ENCODE measurements at places on chromosomes 3 and 15.

GRCh38 chr3:33441225-33441976, 1.2 kb upstream of the UBP1 start:
- no peak for DNase-seq

- DNase-seq = no peak
Observed at GRCh38 chr3:134189849-134190248, 60.8 kb downstream of the RYK start.

DNA sequence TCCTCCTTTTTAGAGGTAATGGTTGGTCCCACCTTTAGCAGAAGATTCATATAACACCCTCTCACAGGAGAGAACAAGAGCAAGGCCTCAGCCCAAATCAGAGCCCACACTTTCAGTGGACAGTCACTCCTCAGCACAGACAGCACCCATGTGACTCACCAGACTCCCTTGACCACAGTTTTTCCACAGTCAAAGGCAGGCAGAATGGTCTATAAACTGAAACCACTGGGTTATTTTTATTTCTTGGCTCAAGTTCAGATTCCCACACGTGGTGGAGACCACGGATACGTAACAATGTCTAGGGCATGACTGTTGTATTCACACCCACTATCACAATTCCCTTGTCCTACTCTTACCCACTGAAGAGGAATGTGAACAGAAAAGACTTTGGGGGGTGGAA, 237.8 kb upstream of the UBE2E1 start:
- no peak for DNase-seq

DNA sequence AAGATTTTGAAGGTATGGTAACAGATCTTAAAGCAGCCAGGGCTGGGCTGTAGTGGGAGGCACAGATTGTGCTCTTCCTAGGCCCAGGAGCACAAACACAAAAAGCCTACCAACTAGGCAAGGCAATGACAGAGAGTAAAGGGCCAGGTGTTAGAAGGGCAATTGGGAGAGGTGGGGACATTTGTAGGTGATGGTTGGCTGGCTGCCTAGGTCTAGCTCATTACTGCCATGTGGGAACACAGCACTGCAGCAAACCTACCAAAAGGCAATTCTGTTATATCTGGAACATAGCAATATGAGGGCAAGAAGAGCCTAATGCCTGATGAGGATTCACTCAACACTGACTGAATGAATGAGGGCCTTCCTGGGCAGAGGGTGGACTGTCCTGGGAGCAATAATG, 30.4 kb downstream of the ARHGEF3 start:
- DNase-seq = no peak

- no peak for DNase-seq
Observed at GRCh38 chr15:44813231-44813630, 76.9 kb downstream of the TRIM69 start.

DNA sequence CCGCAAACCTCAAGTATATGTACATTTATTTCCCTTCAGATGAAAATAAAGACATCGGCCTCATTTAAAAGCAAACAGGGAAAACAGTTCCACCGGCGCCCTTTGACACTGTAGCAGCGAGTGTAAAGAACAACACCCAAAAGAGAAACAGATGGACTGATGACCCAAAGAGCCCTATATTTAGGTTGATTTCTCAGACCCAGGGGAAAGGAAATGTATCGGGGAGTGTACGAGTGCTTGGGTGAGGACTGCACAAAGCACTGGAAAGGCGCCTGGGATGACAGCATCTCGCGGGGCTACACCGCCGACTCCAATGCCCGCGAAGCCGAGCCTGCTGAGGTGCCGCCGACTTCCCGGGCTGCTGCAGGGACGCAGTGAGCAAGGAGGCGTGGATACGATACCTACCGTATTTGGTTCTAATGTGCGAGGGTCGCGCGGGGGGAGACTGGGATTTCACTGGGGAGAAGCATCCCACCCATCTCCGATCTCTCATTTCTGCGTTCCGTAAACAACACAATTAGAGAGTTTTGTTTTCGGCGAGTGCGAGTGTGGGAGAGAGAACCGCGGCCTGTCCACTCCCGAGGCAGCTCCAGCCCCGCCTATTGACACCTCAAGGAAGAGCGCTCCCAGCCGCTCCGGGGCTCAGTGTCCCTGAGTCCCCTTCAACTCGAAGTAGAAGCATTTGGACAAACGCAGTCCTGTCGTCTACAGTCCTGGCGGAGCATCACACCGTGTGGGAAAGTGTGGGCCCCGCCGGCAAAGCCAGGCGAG, 2.0 kb downstream of the MECOM start:
- DNase-seq = no peak

DNA sequence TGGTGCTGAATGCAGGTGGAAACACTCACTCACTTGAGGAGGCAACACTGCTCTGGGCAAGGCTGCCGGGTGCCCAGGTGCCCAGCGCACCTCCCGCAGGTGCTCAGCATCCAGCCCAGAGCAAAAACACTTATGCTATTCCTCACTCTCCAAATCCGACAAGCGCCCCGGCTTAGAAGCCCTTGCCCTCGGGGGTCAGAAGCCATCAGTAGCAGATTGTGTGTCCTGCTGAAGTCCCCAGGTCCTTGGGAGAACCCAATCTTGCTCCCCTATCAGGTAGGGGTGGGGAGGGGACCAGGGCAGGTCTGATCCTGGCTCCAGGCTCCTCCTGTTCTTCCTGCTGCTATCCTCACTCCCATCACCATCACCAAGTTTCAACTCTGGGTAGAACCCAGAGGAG, 46.7 kb downstream of the TLE3 start:
- no peak for DNase-seq

DNA sequence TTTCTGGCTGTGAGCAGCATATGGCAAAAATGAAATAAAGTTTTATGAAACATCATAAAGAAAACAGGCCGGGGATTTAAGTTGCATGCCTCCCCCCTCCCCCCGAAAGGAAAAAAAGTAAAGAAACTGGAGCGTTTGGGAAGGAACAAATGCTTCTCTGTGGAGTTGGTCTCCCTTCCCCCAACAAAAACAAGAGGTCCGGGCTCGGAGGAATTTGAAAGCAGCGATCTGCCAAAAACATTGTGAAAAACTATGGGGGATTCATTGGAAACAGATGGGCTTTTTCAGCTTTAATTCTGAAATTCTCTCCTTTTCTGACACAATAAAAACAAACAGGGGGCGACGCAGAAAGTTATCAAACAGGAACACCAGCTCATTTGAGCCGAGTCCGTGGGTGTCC, 17.0 kb downstream of the RGMA start:
- DNase-seq = no peak

GRCh38 chr3:55704521-55704920, 217.4 kb upstream of the WNT5A start:
- no peak for DNase-seq

DNA sequence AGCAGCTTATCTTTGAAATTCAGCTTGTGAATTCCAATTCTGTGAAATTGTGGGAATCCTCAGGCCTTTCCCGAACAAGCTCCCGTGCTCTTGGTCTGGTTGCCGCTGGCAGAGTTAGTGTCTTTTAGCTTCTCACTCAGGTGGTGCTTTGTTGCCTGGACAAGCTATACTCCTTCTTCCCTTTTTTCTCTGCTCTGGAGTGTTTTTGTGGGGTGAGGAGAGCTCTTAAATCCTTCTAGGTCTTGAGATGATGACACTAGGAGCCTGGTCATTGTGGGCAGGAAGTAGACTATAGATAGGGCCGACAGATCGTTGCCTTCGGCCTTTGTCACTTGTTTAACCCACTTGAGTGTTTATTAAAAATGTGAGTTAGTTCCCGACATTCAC, 93.8 kb downstream of the SLCO3A1 start:
- DNase-seq = no peak

DNA sequence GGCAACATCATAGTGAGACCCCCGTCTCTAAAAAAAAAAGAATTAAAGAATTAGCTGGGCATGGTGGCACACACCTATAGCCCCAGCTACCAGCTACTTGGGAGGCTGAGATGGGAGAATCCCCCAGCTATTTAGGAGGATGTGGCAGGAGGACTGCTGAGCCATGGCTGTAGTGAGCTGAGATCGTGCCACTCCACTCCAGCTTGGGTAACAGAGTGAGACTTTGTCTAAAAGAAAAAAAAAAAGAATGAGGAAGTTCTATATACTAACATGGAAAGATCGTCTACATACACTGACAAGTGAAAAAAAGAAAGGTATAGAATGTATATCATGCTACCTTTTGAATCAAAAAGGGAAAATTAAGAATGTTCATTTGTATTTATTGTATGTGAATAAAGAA, 83.9 kb upstream of the CDAN1 start:
- no peak for DNase-seq

- DNase-seq = no peak
Observed at GRCh38 chr3:52649461-52650210, 36.1 kb downstream of the PBRM1 start.

GRCh38 chr3:112979244-112979832, 4.4 kb upstream of the CD200R1 start:
- DNase-seq = no peak

DNA sequence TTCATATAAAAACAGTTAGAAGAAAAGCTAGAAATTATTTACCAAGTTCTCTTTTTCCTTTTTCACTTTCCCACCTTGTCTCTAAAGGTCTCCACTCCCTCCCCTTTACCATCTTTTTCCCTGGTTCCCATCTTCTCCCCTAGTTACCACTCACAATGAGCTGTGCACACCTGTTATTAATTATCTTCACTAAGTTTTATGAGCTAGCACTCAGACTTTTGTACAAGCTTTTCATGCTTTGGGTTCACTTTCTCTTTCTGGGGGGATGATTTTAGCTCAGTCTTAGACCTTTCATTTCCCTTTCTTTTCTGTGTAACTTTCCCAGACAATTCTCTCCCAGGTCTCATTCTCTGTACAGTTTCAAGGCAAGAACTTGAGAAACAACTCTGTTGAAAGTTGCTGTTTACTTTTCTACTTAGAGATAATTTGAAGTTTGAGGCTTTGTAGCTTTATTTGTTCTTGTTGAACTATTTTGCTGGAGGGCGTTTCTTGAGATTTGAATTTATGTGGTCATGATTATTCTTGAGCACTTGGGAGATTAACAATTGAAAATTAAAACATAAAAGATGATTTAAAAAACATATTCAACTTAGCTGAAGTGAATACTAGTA, 24.0 kb upstream of the AADAC start:
- no peak for DNase-seq

DNA sequence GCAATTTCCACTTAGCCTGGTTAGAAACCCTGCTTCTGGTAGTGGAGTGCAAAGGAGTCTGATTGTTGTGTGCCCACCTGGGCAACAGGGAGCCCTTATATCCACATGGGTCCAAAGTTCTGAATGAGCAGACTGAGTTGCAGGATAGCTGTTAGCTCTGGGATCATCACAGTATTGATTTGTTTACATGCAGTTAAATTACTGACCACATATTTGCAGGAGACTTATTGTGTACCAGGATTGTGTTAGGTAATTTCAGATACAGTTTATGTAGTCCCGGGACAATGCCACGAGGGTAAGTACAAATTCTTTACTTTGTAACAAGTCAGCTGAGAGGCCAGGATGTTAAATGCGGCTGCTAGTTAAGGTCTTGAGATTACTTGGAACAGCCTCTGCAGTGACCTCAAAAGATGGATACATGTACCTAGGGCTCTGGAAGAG, 18.8 kb downstream of the ARHGEF26 start:
- no peak for DNase-seq

DNA sequence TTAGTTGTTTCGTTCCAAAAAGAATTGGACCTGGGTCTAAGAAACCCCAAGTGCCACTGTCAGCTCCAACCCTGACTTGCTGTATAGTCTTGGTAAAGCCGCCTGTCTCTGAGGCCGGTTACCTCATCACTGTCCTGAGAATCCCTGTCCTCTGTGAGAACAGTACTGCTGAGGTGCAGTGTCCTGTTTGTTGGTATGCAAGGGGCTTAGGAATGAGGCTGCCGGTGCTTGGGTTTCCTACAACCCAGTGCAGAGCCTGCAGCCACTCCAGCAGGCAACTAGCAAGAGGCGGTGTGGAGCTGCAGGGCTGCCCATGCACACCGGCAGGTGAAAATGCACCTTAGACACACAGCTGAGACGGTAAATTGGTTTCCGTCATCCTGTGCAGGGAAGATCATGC, 52.0 kb upstream of the ATG7 start:
- DNase-seq = no peak

DNA sequence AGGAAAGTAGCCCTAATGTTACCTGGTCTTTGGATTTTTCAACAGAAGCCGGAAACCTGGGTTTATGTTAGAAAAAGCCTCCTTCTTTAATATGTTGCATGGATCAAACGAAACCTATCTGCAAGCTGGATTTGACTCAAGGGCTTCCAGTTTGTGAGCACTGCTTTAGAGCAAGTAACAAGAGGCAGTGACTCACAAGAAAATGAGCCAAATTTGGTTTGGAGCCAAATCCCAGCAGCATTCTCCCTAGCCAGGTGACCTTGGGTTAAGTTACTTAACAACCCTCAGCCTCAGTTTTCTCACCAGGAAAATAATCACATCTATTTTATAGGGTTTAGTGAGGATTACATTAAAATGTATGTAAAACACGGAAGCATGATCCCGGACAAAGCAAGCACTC, 215.2 kb upstream of the PRICKLE2 start:
- no peak for DNase-seq

- no peak for DNase-seq
Observed at GRCh38 chr3:39150803-39151631, 2.4 kb downstream of the CSRNP1 start.

DNA sequence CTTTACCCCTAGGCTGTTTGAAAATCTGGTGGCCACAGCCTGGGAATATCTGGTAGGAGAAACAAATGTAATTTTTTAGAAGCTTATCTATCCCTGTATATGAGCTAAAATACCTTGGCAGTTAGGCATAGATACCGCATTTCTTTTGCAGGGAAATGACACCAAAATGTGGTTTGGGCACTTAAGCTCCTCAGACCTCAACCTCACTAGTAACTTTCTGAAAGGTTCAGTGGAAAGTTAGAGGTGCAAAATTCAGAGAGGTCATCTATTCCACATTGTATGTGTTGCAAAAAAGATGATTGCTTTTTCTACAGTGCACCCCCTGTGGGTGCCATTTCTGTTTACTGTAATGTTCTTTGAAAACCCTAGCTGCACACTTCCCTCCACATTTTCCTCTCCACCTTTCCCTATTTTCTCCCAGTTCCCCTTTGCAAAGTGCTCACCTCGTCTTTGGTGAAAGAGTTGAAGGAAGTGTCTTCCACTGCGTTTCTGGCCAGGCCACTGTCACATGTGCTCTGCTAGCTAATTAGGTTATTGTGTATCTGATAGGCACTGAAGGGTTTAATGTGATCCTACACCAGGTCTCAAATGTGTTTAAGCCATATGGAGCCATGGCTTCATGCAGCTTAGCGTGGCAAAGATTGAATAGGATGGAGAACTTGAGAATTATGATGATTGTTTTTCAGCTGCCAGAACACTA, 1.3 kb downstream of the SACM1L start:
- no peak for DNase-seq

GRCh38 chr15:85125056-85125661, 143.5 kb downstream of the PDE8A start:
- DNase-seq = no peak

Measured in activated naive CD4-positive, alpha-beta T cell (primary cell).